ENCODE measurements at places on chromosomes 12 and 14. TPM values are rescaled to one million over a fixed set of nuclear protein-coding genes. Genes with fewer than 3 reads are reported as not detected.
A peak's percentile ranks its signal among the peaks of the same experiment; 100 is the strongest.

GRCh38 chr12:89163918-89164317 lies 188.4 kb downstream of the DUSP6 start:
- H3K27ac ChIP-seq: no peak overlapping the region
- H3K4me3 ChIP-seq: no peak overlapping the region
- no peaks in the 10 kb centered on the region for H3K36me3 ChIP-seq
- DNase-seq: no peak
- H3K4me1 ChIP-seq: peaks cover 25% of the 10 kb centered on the region
- no peaks in the 10 kb centered on the region for H3K27me3 ChIP-seq

DNA sequence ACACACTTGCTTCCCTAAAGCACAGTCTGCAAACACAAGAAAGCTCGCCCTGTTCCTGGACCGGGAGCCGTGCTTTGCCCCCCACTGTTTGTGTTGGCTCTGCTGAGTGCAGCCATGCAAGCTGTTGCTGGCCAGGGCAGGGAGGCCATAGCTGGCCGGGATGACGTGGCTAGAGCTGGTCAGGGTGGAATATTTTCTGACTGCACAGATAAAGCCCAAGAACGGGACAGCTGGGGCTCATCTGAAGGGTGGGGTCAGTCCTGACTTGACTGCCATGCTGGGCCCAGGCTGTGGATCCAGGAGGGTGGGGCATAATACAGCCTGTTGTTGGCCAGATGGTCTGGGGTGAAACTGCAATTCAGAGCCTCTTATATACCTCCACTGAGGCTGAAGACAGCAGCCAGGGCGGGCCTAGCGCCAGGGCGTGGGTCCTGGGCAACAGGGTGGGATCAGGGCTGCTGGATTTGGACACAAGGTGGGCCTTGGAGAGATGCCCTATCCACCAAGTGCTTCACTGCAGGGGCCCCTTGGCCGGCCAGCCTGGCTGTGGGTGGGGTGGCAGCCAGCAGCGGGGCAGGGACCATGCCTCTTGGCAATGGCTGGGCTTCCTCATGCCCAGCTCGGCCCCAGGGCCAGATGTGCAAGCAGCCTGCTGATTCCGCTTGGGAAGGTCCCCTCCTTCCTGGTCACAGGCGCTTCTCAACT lies 14.8 kb downstream of the KMT5A start:
- H3K4me1 ChIP-seq: no peaks in the 10 kb centered on the region
- H3K36me3 ChIP-seq: peaks cover 57% of the 10 kb centered on the region
- H3K27me3 ChIP-seq: no peaks in the 10 kb centered on the region
- no peak for DNase-seq
- H3K27ac ChIP-seq: no peak overlapping the region
- H3K4me3 ChIP-seq: no peak overlapping the region

DNA sequence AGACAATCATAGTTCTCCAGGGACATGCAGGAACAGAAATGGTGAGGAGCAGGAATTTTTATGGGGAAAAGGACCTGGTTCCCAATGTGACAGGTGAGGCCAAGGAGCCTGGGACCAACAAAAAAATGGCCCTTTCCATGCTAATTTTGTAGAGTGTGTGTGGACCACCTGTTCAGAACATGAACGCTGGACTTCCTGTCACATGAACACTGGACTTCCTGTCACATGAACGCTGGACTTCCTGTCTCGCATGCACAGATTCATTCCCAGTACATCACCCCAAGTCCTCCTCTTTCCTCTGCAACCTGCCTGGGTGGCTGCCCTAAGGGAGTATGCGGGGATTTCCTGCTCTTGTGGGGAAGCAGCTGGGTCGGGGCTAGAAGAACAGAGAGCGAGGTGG lies 10.1 kb downstream of the FGF6 start:
- no peak overlapping the region for H3K27ac ChIP-seq
- DNase-seq: no peak
- no peaks in the 10 kb centered on the region for H3K27me3 ChIP-seq
- H3K36me3 ChIP-seq: no peaks in the 10 kb centered on the region
- H3K4me3 ChIP-seq: no peak overlapping the region

DNA sequence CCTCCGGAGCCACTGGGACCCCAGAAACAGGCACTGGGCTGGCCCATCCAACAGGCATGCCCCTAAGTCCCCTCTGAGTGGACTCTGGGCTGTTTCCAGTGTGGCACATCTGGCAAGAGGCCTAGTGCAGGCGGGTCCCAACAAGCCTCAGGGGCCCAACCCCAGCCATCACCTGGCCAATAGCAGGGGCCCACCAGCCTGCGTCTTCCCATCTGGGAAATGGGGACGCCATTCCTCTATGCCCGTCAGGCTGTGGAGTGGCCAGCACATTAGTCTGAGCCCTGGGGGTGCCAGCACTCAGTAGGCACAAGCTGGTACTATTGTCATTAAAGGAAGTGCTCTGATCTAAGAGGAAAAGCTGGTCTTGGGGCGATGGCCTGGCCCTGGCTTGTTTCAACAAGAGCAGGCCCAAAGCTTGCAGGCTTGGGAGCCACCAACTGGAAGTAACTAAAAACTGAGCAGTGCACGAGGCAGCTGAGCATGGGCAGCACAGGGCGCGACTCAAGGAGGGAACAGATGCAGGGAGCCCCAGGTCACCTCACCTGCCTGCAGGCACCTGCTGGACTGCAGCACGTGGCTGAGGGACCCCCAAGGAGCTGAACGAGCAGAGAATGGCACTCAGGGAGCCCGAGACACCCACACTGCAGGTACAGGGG lies 8.4 kb downstream of the DEGS2 start:
- no peak overlapping the region for H3K4me3 ChIP-seq
- H3K27ac ChIP-seq: peak overlapping the region; percentile 47
- no peaks in the 10 kb centered on the region for H3K27me3 ChIP-seq
- peaks cover 24% of the 10 kb centered on the region for H3K4me1 ChIP-seq
- H3K36me3 ChIP-seq: peaks cover 6% of the 10 kb centered on the region
- DNase-seq: no peak

DNA sequence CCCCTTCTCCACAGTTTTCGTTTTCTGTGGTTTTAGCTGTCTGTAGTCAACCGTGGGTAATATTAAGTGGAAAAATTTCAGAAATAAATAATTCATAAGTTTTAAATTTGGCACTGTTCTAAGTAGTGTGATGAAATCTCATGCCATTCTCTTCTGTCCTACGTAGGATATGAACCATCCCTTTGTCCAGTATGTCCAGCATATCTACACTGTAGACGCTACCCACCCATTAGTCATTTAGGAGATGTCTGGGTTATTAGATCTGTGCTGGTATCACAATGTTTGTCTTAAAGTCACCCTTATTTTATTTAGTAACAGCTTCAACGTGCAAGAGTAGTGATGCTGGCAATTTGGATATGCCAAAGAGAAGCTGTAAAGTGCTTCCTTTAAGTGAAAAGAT lies 44.7 kb downstream of the ATF7IP start:
- peaks cover 53% of the 10 kb centered on the region for H3K4me1 ChIP-seq
- no peak overlapping the region for H3K27ac ChIP-seq
- H3K36me3 ChIP-seq: peaks cover 6% of the 10 kb centered on the region

- no peak overlapping the region for H3K4me3 ChIP-seq
- DNase-seq: no peak
- H3K36me3 ChIP-seq: no peaks in the 10 kb centered on the region
- H3K4me1 ChIP-seq: peaks cover 6% of the 10 kb centered on the region
- H3K27me3 ChIP-seq: peaks cover 1% of the 10 kb centered on the region
Observed at GRCh38 chr14:90490720-90491050, 93.9 kb downstream of the CALM1 start.

GRCh38 chr12:5746036-5746908 lies 198.8 kb downstream of the ANO2 start:
- no peak overlapping the region for H3K4me3 ChIP-seq
- no peak for DNase-seq
- peak overlapping the region; percentile 51 for H3K27ac ChIP-seq
- no peaks in the 10 kb centered on the region for H3K27me3 ChIP-seq
- H3K36me3 ChIP-seq: no peaks in the 10 kb centered on the region
- peaks cover 36% of the 10 kb centered on the region for H3K4me1 ChIP-seq

DNA sequence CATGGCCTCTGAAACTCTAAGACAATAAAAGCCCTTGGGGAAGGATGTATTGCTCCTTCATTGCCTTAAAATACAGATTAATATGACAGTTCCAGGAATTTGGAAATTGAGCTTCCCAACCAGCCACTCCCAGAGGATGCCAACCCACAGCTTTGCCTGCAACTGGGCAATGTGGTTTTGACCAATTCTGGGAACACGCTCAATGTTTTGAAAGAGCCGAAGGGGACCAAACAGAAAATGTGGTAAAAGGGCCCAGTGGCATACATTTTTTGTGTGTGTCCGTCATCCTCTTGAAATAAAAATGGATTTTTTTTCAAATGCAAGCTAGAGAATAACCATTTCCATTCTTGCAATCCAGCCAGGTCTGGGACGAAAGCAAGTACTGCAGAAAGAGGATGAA lies 88.3 kb upstream of the PLEKHG7 start:
- no peaks in the 10 kb centered on the region for H3K4me1 ChIP-seq
- DNase-seq: no peak
- no peaks in the 10 kb centered on the region for H3K27me3 ChIP-seq
- no peaks in the 10 kb centered on the region for H3K36me3 ChIP-seq
- H3K27ac ChIP-seq: no peak overlapping the region
- H3K4me3 ChIP-seq: no peak overlapping the region

DNA sequence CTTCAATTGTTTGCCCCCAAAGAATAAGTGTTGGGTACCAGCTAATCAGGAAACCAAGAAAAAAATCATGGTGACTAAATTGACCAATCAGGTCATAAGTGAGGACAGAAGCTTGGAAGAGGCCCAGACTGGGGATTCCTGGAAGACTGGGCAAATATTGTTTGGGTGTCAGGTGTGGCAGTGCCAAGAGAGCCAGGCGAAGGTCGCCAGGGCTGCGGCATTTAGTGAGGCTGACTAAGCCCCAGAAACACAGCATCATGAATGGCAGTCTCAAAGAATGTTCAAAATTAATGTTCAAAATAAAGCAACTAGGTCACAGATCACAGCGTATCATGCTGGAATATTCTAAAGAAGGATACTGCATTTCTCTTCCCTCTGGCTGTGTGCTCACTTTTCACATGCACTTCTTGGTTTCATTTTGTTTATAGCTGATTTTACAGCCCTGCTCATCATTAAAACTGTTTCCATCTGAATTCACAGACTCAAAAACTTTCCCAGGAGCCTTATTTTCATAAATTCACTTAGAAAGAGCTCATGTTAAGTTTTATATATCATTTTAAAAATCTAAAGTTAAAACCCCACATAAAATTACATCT lies 85.3 kb upstream of the OVCH1 start:
- no peak overlapping the region for H3K27ac ChIP-seq
- H3K4me3 ChIP-seq: no peak overlapping the region
- H3K36me3 ChIP-seq: no peaks in the 10 kb centered on the region
- H3K4me1 ChIP-seq: peaks cover 2% of the 10 kb centered on the region

- H3K27ac ChIP-seq: no peak overlapping the region
- peaks cover 2% of the 10 kb centered on the region for H3K36me3 ChIP-seq
- H3K27me3 ChIP-seq: peaks cover 43% of the 10 kb centered on the region
- DNase-seq: no peak
Observed at GRCh38 chr14:56002342-56002741, 115.9 kb upstream of the PELI2 start.

DNA sequence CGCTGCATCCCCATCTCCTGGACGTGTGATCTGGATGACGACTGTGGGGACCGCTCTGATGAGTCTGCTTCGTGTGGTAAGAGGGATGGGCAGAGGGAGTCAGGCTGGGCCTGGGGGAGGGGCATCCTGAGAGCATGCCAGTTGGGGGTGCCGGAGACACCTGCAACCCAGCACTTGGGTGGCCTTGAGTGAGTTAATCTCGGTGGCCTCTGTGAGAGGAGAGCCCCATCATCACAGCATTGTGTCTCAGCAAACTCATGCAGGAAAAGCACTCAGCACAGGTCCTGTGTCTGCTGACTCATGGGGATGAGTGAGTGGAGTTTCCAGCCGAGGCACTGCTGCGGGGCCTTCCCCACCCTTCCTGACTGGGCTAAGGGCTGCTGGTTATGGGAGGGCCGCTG lies 19.6 kb upstream of the LRP1-AS start:
- H3K27me3 ChIP-seq: no peaks in the 10 kb centered on the region
- no peak overlapping the region for H3K4me3 ChIP-seq
- no peak for DNase-seq
- no peak overlapping the region for H3K27ac ChIP-seq
- no peaks in the 10 kb centered on the region for H3K4me1 ChIP-seq
- no peaks in the 10 kb centered on the region for H3K36me3 ChIP-seq

DNA sequence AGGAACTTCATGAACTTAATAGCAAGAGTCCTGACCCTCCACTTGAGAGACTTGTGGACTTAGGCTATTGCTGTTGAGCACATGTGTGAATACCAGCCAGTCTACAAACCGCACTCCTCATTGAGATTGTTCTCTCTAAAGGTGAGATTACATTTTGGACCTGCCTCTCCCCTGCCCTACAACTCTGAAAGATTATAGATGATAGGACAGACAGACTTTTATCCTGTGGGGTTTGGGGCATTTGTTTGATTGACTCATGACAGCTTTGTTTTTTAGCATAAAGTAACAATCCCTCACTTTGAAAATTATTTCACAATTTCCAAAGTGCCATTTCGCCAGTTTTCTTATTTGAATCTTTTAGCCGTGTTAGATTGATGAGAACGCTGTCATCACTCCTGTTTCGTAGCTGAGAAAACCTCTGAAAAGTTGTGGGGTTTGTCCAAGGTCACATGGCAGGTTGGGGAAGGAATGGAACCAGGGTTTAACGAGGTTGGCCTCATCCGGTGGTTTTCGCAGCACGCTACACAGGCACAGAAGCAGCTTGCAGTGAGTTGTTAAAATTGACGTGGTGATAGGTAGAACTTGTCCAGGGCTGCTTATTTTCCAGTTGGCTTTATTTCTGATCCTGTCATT lies 836 bp downstream of the EVL start:
- peak overlapping the region; percentile 99 for H3K27ac ChIP-seq
- H3K4me3 ChIP-seq: peak overlapping the region; percentile 100
- H3K36me3 ChIP-seq: peaks cover 21% of the 10 kb centered on the region

- no peak overlapping the region for H3K27ac ChIP-seq
- H3K4me1 ChIP-seq: peaks cover 10% of the 10 kb centered on the region
- no peak for DNase-seq
- no peaks in the 10 kb centered on the region for H3K27me3 ChIP-seq
- no peaks in the 10 kb centered on the region for H3K36me3 ChIP-seq
Observed at GRCh38 chr14:69317102-69317755, 57.3 kb downstream of the GALNT16 start.

The TXNDC16 gene
- 9.2 TPM for total RNA-seq

The KRT78 gene
- not detected for total RNA-seq

The TCL1B gene
- 0.47 TPM for total RNA-seq

The SLC6A13 gene
- 3.1 TPM for total RNA-seq

The PTPRB gene
- total RNA-seq: not detected

The A2M gene
- 1.5 TPM for total RNA-seq

The KRT71 gene
- not detected for total RNA-seq

The CLEC12A gene
- total RNA-seq: not detected

The FGD4 gene
- 0.69 TPM for total RNA-seq

The DYRK4 gene
- total RNA-seq: 22.2 TPM

The LRFN5 gene
- not detected for total RNA-seq

The TPCN1 gene
- 81.2 TPM for total RNA-seq

Measured in naive thymus-derived CD8-positive, alpha-beta T cell (primary cell).